ENCODE measurements at places on chromosomes 1 and 21. TPM values are rescaled to one million over a fixed set of nuclear protein-coding genes. Genes with fewer than 3 reads are reported as not detected.

EXO1 gene
- 91.8 TPM for total RNA-seq

MFSD2A gene
- total RNA-seq = 22.3 TPM

KIF26B gene
- 0.84 TPM for total RNA-seq

CIART gene
- total RNA-seq = 5.2 TPM

F5 gene
- 39.7 TPM for total RNA-seq

LCE1B gene
- not detected for total RNA-seq

TPTE gene
- total RNA-seq = not detected

NTNG1 gene
- total RNA-seq = 1.9 TPM

SLAMF9 gene
- total RNA-seq = not detected

AHDC1 gene
- total RNA-seq = 10.0 TPM

KCND3 gene
- total RNA-seq = not detected

LCE2C gene
- not detected for total RNA-seq

BGLAP gene
- 2.2 TPM for total RNA-seq

EVA1C gene
- total RNA-seq = 10.9 TPM

FMOD gene
- 3.3 TPM for total RNA-seq

OLIG2 gene
- not detected for total RNA-seq

RGS1 gene
- 8.4 TPM for total RNA-seq

EPHA10 gene
- total RNA-seq = not detected

LYPD8 gene
- not detected for total RNA-seq

CDKN2C gene
- 13.6 TPM for total RNA-seq

ACADM gene
- total RNA-seq = 57.2 TPM

ALX3 gene
- total RNA-seq = not detected

CTSS gene
- 38.5 TPM for total RNA-seq

DNAI4 gene
- total RNA-seq = 1.4 TPM

GRHL3 gene
- total RNA-seq = not detected

ABCG1 gene
- 9.8 TPM for total RNA-seq

PKNOX1 gene
- 17.8 TPM for total RNA-seq

TAF1A gene
- 23.1 TPM for total RNA-seq

C1QC gene
- total RNA-seq = not detected

SCNM1 gene
- 81.9 TPM for total RNA-seq

All from activated naive CD8-positive, alpha-beta T cell treated with anti-CD3 and anti-CD28 coated beads for 36 hours (primary cell).